SIG-M5 (cell line): ENCODE measurements at places on chromosomes 12 and 14.

DNA sequence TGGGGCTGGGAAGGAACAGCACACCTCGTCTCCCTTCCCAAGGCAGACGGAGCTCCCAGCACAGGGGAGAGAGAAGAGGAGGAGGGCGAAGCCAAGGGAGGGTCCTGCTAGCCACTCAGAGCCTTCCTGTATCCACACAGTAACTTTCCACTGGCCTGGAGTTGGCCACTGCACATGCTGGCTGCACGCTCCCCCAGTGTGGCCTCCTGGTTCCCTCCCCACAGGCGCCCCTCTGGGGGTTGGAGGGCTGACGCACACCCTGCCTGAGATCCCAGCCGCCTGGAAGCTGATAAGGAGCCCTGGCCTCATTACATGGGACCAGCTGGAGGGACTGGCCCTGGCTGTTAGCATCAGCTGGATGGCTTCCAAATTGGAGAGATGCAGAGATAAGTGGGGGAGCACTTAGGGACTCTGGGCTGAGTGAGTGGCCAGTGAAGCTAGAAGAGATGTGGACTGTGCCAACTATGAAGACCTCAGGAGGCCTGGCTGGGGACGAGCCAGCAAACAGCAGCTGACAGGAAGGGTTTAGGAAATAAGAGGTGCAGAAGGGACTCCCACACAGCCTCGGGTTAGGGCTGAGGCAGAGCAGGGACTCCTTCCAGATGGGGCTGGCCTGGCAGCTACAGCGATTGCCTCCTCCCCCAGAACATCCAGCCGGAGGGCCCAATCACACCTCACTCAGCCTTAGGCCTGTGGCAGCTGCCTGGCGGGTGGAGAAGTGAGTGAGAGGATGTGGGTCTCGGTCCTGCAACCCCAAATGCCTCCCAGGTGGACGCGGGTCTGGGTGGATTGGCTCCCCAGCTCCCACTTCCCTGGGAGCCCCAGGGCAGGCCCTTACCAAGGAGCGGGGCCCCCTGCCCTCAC is 26.3 kb upstream of the BCDIN3D start:
- DNase-seq = no peak

DNA sequence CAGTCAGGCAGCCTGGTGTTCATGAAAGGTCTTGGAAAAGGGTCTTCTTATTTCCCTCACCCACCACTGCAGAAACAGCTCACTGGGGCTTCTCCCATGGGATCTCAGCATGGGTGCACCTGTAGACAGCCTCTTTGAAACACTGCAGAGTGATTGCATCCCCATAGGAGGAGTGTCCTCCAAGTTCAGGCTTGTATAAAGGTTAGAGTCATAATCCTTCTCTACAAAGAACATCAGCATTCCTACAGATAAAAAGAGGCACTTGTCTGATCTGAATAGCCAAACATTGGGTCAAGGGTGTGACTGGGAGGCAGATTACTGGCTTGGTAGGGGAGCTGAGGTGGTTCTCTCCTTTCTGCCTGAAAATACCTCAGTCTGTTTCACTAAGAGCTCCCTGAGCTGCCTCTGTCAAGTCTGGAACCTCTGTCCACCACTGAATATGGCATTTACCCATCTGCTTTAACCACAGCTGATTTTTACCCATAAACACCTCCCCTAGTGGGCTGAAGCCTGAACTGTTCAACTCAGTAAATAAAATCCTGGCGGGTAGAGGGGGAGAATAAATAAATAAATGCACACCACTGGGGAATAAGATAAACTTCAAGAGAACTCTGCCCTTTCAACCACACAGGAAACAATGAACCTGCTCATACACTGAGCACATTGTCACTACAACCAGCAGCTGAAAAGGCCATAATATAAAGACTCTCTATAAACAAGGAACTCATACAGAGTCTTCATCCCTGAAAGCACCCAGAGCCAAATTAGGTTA is 120.7 kb upstream of the SCAF11 start:
- no peak for DNase-seq

- no peak for DNase-seq
Measured at GRCh38 chr14:93969082-93969828, 7.1 kb downstream of the ASB2 start.

DNA sequence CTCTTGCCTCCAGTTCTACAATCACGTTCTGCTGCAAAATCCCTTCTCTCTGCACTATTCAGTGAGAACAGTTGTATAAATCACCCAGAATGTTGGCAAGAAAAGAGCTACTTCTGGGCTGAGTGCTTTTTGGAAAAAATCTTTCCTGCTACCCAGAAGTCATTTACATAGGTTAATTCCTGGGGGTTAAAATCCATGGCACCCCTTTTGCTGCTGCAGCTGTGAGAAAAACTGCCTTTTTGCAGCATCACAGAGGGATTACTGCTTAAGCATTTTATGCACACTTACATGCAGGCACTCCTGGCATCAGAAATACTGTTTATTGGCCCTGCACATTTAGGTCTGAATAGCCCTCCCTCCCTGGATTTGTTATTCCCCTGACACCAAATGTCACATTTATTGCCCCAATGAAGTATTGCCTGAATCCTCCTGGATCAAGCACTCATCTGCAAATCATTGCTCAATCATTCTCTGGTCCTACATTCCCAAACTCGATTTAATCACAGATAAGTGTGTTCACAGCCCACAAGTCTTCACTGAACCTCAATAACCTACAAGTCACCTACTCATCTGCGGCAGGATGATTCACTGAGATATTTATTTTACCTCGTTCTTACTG is 43.1 kb upstream of the CCDC196 start:
- no peak for DNase-seq

- no peak for DNase-seq
Measured at GRCh38 chr12:120488057-120488640, 7.8 kb upstream of the DYNLL1 start.

DNA sequence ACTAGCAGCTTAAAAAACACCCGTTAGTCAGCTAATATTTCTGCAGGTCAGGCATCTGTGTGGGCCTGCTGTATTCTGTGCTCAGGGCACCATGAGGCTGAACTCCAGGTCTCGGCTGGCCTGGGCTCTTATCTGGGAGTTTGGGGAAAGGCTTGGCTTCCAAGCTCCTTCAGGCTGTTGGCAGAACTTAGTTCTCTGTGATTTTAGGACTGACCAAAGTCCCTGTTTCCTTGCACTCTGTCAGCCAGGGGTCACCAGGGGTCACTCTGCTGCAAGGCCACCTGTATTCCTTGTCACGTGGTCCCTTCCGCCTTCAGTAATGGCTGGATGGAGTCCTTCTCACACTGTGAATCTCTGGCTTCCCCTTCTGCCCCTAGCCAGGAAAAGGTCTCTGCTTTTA is 586.4 kb downstream of the AACS start:
- no peak for DNase-seq

- DNase-seq = no peak
Measured at GRCh38 chr14:95121911-95122620, 35.3 kb downstream of the DICER1 start.

DNA sequence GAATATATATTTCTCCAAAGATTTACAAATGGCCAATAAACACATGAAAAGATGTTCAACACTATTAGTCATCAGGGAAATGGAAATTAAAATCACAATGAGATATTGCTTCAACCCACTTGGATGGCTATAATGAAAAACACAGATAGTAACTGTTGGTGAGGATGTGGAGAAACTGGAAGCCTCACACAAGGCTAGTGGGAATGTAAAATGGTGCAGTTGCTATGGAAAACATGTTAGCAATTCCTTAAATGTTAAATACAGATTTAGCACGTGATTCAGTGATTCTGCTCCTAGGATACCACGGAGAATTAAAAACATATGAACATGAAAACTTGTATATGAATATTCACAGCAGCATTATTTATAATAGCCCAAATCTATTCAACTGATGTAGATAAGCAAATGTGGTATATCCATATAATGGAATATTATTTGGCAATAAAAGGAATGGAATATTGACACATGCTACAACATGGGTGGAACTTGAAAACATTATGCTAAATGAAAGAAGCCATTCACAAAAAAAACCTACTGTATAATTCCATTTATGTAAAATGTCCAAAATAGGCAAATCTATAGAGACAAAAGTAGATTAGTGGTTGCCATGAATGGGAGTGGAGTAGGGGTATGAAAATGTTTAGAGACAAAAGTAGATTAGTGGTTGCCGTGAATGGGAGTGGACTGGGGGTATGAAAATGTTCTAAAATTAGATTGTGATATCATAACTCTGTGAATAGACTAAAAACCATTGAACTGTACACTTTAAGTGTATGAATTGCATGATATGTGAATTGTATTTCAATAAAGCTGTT is 227.1 kb upstream of the DDHD1 start:
- no peak for DNase-seq

GRCh38 chr14:25150934-25151790 is 101.2 kb upstream of the STXBP6 start:
- no peak for DNase-seq

DNA sequence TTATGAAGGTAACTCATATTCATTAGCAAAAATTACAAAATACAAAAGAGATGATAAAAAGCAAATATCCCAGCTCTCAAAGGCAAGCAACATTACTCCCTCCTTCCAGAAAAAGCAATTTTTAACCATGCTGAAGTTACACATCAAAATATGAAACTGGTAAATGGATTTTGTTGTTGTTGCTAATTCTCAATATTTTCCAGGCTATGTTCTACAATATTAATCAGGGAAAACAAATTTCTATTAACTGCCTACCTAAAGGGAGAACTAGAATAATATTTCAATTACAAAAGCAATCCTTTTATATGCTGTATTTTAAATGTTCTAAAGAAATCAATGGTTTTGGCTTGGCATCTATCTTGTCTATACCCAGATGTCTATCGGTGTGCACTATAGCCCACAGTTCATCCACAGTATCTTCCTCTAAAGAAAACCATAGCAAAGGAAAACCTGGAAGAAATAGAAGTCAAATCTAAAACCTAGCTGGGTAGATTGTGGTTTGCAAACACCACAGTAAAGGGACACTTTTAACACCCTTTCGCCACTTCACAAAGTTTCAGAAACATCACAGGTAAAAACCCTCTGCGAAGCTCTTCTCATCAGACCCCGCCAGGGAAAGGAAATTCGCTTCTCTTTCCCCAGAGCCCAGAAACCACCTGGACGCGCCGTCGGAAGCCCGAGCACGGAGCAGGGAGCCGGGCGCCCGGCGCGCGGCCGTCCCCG is 32.0 kb downstream of the TC2N start:
- no peak for DNase-seq

DNA sequence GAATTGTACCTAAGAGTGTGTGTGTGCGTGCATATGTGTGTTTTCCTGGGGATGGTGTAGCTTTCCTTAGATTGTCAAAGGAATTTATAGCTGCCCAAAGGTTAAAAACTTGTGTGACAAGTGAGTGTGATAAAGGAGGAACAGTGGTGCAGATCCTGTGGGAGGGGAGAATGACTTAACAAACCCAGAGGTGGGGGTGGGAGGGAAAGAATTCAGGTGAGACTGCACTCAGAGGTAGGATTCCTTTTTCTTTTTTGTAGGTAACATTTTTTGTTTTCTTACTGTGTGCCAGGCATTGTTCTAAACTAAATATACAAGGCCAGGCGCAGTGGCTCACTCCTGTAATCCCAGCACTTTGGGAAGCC is 45.3 kb upstream of the SINHCAF start:
- no peak for DNase-seq

DNA sequence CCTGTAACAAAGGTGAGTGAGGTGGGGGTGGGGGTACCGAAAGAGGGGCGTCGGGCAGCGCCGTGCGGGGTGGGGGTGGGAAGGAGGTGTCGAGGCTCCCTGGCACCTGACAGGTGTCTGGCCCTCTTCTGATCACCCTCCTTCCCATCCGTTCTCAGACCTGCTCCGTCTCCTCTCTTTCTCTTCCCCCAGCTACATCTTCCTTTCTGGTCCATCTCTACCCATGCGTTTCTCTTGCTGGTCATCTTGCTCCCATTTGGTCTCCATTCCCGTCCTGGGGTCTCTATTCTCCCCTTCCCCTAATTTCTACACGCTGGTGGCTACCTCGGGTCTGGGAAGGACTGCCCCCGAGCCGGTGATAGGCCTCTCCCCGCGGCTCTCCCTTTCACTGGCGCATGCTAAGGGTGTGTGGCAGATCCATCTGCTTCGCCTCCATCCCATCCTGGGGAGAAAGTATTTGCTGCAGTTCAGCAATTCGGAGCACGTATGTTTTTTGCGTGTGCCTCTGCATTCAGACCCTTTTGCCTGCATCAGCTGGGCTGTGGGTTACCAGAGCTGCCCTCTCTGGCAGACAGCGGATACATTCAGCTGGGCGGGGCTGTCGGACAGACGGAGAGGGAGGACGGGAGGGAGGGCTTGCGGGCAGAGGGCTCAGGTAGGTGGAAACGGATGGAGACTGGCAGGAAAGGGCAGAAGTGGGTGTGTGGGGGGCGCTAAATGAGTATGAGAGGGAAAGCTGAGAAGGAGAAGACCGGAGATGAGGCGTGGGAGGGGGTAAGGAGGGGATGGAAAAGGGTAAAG is 730 bp downstream of the CLSTN3 start:
- no peak for DNase-seq

GRCh38 chr12:96434107-96434506 is 33.9 kb upstream of the CDK17 start:
- DNase-seq = peak; percentile 20

DNA sequence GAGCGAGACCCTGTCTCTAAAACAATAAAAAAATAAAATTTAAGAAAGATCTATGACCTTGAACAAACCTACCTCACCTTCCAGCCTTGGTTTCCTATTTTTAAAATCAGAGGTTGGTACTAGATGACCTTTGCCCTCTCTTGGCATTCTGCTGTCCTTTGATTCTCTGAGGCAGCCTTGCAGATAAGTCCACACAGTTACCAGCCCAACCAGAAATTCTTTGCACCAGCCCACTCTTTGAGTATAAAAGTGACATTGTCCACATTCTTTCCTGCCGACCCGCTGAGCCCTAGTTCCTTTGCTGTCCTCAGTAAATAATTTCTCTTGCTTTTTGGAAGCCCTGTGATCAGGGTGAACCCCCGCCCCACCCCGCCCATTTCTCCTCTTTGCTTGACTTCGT is 150.4 kb downstream of the PHETA1 start:
- DNase-seq = no peak

GRCh38 chr12:70948976-70949336 is 28.4 kb upstream of the PTPRR start:
- DNase-seq = no peak

DNA sequence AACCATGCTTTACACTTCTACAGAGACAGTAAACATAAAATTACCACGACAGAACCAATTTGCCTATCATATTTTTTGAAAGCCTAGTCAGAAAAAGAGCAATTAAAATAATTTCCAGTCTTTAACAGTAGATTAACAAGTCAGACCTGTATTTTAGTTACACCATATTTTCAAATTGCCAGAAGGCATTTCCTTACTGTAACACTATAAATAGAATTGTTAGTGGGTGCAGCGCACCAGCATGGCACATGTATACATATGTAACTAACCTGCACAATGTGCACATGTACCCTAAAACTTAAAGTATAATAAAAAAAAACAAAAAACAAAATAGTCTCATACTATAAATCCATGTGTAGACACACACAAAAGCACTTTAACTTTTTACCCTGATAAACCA is 16.0 kb downstream of the SOS2 start:
- DNase-seq = no peak

DNA sequence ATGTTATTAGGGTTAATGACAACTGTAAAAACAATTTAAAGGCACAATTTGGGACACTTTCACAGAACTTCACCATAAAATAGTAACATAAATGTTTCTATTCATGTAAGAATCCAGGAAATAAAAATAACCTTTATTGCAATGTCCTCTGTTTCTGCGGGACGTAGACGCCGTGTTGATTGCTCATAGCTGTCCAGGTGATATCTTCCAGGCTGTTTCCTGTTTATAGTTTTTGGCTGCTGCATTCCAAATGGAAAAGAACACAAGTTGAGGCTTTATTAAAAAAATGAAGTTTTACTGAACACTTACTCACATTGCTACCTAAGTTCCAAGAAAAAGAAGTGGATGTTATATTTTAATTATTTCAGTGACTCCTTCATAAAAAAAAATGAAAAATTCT is 58.6 kb downstream of the ABCC9 start:
- DNase-seq = no peak
